ENCODE measurements at places on chromosomes 6 and 20.

GRCh38 chr6:149482545-149483333 lies 2.1 kb downstream of the ZC3H12D start:
- DNase-seq, result no peak

DNA sequence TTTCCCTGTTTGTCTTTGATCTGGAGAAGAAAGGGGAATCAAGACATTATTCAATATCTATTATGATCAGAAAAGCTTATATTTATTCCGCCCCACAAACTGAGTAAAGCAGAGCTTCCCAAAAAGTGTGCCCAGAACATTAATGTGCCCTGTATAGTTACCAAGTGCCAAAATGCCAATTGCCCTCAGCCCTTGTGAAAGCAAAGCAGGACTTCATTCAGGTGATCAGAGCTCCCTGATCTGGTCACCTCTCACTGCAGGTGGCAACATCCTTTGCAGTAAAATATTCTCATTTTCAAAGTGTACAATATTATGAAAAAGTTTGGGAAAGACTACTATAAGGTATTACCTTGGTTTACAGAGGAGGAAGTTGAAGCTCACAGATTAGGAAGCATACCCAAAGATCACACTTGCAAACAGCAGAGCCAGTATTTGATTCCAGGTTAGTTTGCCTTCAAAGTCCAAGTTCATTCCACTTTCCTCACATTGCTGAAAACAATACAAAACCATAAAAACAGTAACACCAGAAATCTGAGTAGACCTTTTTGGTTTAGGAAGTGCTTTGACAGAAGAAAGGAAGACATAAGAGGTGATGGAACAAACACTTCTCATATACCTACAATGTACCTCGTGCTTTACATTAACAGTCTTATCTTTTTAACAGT lies 19.6 kb upstream of the GCLC start:
- DNase-seq, result no peak

- DNase-seq, result no peak
Measured at GRCh38 chr6:167779993-167780655, 46.6 kb upstream of the AFDN start.

DNA sequence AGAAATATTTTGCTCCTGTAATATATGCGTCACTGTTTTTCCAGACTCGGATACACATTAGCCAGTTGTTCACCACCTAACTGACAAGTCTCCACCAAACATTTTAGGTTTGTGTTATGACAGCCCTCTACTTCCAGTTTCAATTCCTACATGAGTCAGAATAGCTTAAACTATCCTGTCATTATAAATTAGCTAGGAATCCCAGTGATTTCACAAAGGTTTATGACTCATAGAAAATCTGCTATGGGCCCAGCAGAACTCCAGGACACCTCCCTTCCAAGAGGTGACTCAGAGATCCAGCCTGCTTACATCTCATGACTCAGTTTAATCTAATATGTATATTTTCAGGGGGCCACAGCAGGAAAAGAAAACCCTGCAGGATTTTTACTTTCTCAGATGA lies 17.4 kb upstream of the PLCB4 start:
- DNase-seq, result peak; percentile 99

GRCh38 chr6:140276719-140277118 lies 902.3 kb upstream of the CITED2 start:
- DNase-seq, result peak; percentile 34

- DNase-seq, result no peak
Measured at GRCh38 chr6:13451181-13451895, 36.1 kb downstream of the GFOD1 start.

GRCh38 chr6:159654483-159655098 lies 38.5 kb downstream of the SOD2 start:
- DNase-seq, result peak; percentile 56

- DNase-seq, result peak; percentile 60
Measured at GRCh38 chr6:37838219-37838921, 18.8 kb downstream of the ZFAND3 start.

- no peak for DNase-seq
Measured at GRCh38 chr6:110063594-110064263, 85.6 kb downstream of the GPR6 start.

- no peak for DNase-seq
Measured at GRCh38 chr6:25642667-25643328, 9.2 kb upstream of the SCGN start.

DNA sequence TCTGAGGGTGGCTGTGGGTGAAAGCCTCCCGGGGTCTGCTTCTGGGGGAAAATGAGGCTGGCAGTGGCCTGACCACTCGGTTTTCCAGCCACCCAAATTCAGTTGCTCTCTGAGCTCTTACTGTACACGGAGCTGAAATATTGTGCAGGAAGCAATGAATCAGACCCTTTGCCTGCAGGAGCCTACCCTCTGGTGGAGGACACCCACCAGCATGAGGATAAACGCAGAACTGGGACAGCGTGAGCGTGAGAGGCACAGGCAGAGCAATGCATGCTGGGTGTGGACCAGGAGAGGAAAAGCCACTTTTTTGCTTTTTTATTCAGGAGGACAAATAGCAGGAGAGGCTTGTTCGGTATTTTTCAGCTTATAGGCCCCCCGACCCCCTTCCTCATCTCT lies 298.0 kb downstream of the QKI start:
- DNase-seq, result no peak

DNA sequence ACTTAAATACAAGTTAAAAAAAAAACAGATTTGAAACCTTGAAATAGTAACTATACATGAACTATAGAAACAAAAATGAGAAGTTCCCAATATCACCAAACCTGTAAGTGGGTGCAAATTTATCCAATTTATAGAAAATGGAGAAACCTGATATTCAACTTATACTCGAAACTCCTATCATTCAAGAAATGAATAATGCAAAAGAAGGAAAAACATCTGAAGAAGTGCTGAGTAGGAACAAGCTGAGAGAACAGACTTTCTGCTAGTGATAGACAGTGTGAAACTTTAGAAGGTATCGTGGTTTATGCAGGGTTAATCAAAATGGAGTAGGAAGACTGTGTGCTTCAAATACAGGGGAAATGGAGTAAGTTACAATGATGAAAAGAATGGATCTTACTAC lies 4.5 kb downstream of the GPR63 start:
- DNase-seq, result no peak

- DNase-seq, result no peak
Measured at GRCh38 chr6:8030920-8031319, 33.3 kb downstream of the BLOC1S5 start.

DNA sequence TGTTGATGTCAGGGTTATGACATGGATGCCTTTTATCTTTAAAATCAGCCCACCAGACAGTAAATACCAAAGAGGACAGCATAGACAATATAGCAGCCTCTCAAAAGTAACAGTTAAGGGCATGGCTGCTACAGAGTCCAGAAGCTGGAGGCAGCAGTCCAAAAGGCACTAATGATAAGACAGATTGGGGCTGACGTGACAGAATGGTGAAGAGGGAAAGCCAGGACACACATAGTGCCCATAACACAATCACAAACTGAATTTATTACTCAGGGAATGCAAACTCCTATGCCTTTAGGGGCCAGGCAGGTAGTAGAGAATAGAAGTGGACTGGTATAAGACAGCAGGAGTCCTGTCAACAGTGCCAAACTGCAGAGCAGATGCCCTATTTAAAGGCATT lies 40.7 kb downstream of the TP53INP2 start:
- DNase-seq, result no peak

DNA sequence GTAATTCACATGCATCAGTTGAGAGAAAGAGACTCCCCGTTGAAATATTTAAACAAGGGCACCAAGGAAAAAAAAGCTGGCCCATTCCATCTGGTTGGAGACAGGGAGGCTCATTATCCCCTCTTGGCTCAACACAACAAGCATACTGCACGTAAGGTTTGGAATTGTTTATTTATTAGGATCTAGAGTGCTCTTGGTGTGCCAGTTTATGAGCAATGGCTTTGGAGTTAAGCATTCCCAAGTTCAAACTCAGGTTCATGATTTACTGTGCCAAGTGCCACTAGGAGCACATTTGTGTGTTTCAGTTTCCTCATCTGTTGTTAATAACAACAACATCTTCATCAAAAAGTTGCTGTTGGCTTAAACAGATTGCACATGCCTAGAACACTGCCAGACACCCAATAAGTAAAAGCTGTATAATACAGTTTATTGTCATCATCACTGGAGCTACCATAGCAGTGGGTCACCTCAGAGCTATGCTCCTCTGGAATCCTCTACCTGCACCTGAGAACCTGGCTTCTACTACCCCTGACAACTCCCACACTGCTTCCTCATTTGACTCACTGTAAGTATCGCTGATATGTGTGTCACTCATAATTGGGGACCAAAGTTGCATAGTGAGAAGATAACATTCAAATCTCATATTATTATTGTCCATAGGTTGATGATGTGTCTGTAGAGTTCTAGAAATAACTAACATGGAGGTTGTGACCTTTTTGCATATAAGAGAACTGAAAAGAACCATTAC lies 5.4 kb downstream of the SLC17A3 start:
- DNase-seq, result no peak

- DNase-seq, result no peak
Measured at GRCh38 chr6:36244641-36245280, 25.1 kb upstream of the PNPLA1 start.

DNA sequence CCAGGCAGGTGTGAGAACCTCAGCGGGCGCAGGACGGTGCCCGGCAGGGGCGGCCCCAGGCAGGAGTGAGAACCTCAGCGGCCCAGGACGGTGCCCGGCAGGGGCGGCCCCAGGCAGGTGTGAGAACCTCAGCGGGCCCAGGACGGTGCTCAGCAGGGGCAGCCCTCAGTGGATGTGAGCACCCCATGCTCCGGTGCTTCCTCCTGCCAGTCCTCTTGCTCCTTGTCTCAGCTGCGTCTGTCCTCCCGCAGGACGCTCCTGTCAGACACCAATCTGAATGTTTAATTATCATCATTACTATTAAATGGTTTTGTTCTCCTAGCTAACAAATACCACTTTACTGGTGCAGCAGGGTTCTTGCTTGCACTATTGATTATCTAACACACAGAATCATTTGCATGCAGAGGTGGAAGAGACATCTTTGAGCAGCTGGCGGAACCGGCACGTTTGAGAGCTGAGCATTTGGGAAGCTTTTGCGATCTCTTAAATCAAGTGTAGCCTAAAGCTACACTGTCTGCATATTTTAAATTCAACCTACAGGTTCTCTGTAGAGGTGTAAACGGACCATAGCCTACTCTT lies 39.4 kb upstream of the DACT2 start:
- DNase-seq, result no peak

GRCh38 chr20:51651921-51652549 lies 109.5 kb upstream of the NFATC2 start:
- DNase-seq, result no peak

- DNase-seq, result peak; percentile 28
Measured at GRCh38 chr6:165543781-165544180, 119.3 kb downstream of the PDE10A start.

- no peak for DNase-seq
Measured at GRCh38 chr6:79536585-79536953, 661 bp downstream of the LCA5 start.
